ENCODE measurements at places on chromosomes 3 and 15.

DNA sequence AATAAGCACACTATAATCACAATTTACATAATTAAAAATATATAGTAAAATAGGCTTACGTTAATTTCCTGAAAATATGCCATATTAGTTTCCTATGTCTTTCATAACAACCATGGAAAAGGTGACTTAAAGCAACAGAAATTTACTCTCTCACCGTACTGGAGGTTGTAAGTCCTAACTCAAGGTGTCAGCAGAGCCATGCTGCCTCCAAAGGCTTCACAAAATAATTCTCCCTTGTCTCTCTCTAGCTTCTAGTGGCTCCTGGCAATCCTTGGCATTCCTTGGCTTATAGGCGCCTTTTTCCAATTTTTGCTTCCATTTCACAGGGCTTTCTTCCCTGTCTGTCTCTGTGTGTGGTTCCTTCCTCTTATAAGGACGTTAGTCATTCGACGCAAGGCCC, 7.6 kb downstream of the SI start:
- DNase-seq: no peak

DNA sequence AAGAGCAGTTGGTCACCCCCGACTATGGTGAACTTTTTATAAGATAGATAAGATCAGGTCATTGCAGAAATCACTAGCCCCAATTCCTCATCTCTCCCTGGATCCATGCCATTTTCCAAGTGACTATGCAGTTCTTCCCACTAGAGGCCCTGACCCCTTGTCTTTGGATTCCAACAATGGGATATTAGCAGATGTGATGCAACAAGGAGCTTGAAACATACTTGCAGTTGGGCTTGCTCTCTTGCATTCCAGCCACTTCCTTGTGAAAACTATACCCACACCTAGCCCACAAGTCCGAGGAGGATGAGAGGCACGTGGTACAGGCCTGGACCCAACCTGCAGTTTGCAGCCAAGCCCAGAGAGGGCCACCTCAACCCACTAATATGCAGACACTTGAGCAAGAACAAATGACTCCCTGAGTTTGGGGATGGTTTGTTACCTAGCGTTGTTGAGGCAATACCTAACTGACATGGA, 60.6 kb downstream of the SUCLG2 start:
- DNase-seq: no peak

- DNase-seq: no peak
Measured at GRCh38 chr15:48566668-48567067, 78.8 kb downstream of the FBN1 start.

DNA sequence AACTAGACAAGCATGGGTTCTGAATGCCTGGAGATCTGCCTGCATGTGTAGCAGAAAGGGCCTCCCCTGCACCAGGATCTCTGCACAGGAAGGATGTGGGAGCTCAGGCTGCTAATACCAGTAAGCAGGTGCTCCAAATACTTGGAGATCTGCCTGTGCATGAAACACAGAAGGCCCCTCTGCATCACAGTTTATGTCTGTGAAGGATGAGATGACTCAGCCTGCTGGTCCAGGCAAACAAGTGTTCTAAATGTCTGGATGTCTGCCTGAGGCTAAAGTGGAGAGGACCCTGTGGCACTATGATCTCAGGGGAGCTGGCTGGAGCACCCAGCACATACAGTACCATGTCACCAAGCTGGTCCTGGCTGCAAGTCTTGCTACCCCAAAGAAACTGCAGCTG, 678.8 kb downstream of the MCTP2 start:
- DNase-seq: no peak

GRCh38 chr15:35078221-35078915, 6.7 kb downstream of the NANOGP8 start:
- DNase-seq: no peak

DNA sequence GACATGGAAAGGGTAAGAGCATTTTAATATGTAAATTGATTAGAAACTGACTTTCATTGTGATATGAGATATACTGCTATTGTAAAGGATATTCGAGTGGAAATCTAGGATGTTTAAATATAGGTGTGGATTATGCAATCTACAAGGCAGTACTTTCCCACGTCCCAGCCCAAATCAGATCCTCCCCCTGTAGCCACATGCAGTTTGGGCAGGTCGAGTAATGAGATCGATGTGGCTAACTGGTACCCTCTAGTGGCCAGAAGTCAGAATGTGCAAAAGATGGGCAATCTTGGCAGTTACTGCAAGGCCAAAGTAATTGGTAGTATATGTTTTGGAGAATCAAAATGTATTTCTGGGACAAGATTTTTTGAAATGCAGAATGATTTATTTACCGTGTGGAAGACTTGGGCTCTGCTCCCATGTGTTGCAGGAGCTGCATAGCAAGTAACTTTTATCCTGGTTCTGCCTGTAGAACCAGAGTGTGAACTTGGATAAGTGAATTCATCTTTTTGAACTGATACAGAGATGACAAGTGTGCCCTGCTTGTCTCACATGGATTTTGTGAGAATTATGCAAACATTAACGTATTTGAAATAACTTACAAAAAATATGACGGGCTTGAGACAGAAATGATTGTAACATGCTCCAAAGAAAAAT, 94.5 kb upstream of the ADAMTSL3 start:
- DNase-seq: no peak

DNA sequence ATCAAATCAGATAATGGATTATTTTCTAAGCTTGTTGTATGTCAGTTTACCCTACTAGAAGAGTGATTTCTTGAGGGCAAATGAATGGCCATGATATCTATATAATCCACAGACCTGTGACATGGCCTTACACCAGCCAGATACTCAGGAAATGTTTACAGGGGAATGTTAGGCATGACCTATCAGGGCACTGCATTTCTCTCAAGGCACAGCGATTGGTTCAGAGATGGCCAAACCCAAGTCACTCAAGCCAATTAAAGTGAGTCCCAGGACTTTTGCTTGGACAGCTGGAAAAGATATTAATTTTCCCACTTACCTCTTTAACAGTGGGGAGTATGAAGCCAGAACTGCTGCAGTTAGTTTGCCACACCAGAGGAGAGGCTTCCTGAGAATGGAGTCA, 28.7 kb upstream of the GATA2 start:
- DNase-seq: no peak

GRCh38 chr3:101838691-101839090, 10.6 kb upstream of the NFKBIZ start:
- DNase-seq: no peak

- no peak for DNase-seq
Measured at GRCh38 chr15:25875566-25875965, 12.4 kb upstream of the ATP10A start.

GRCh38 chr3:11464356-11464755, 179.4 kb downstream of the VGLL4 start:
- no peak for DNase-seq

DNA sequence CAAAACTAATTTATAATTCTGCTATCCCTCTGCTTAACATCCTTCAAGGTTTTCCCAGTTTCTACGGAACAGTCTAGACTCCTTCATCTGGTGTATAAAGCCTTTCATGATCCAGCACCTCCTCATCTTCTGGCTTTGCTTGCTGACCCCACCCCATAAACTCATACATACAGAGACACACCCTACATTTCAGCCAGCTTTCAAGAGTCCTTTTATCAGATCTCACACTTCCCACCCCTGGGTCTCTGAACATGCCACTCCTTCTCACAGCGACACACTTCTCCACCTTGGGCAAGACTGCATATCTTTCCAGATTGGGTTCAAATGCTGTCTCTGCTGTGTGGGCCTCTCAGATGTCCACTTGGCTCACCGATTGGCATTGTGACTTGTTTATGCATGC, 166.8 kb upstream of the LPP start:
- DNase-seq: no peak

DNA sequence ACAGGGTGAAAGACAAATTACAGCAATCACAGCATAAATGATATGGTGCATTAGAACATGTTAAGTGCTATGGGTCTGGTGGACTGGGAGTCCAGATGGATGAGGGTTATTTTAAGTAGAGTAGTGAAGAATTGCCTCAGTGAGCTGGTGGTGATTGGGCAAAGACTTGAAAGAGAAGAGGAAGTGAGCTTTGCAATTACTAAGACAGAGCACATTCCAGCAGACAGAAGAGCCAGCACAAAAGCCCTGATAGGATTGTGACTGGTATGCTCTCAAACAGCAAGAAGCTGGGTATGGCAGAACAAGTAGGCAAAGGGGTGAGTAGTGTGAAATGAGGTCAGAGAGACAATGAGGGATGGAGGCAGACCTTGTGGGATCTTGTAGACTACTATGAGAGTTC, 2.1 kb upstream of the ACKR4 start:
- no peak for DNase-seq

DNA sequence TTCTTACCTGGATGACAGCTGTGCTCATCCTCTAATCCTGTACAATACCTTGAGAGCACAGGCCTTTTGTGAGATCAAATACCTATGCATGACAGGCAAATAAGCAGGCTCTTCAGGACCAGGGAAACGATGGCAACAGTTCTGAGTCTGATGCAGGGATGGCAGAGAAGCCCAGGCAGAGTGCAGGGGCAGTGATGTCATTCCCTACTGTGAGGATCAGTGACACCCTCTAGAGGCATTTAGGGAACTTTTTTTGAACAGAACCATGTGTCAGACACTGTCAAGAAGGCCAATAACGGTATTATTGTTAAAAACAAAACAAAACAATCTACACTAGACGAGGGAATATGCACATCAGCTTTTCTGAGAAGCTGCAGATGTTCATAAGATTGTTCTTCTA, 314.8 kb upstream of the CTDSPL start:
- DNase-seq: no peak
